ENCODE measurements at places on chromosomes 1 and 21. TPM values are rescaled to one million over a fixed set of nuclear protein-coding genes. Genes with fewer than 3 reads are reported as not detected.

DNA sequence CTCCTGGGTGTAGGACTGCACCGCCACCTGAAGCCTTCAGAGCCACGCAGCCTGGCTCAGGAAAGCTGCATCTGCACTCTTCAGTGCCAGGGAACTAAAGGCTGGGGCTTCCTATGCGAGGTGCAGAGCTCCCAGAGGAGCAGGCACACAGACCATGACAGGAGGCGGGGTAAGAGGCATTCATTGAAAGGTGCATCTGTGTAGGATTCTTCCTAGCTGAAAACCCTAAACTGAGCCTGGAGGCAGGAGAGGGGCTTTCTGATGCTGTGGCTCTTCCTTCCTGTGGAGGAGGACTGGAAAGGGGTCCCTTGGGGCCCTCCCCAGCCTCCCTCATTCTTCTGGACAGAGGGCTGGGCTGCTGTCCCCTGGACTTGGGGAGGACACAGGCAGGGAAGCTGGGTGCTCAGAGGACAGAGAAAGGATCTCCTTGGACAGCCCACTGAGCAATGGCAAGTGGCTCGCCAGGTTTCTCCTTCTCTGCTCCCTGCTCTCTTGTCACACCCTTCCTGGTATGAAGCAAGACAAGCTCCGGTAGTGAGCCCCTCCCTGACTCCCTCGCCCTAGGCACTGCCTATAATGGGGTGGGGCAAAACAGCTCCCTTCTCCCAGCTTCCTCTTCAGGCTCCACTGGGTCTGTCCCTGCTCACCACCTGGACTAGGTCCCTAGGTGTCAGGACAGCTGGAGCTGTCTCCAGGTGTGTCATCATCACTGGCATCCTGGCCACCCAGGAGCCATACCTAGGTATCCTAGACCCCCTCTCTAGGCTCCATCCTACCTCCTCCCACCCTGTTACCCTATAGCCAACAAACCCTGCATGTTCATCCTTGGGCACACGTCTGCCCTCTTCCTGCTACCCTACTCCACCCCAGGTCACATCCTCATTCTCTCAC, 20.0 kb downstream of the S100A6 start:
- peaks cover 81% of the 10 kb centered on the region for H3K27me3 ChIP-seq
- H3K36me3 ChIP-seq: no peaks in the 10 kb centered on the region
- H3K4me3 ChIP-seq: no peak overlapping the region
- H3K4me1 ChIP-seq: peaks cover 20% of the 10 kb centered on the region
- DNase-seq: no peak
- no peak overlapping the region for H3K27ac ChIP-seq

DNA sequence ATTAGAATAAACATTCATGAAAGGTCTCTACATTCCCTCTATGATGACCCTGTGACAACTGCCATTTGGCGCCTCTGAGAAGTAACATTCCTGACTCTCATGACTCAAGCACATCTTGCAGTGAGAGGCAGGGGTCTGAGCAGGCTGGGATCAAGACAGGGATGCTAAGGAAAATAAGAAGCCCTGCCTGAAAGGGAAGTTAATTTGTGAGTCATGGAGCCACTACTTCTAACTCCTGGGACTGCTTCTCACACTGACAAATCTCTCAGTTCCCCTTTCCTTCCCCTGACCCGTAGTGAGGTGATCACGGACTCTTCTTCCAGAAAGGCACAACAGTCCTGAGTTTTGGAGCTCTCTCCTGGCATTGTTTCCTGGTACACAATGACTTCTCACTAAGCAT, 231.9 kb downstream of the TNR start:
- H3K4me1 ChIP-seq: no peaks in the 10 kb centered on the region
- peaks cover 4% of the 10 kb centered on the region for H3K27me3 ChIP-seq
- H3K36me3 ChIP-seq: no peaks in the 10 kb centered on the region
- H3K4me3 ChIP-seq: no peak overlapping the region
- no peak for DNase-seq

- H3K27ac ChIP-seq: no peak overlapping the region
- peaks cover 4% of the 10 kb centered on the region for H3K4me1 ChIP-seq
- no peak overlapping the region for H3K4me3 ChIP-seq
- no peak for DNase-seq
- H3K27me3 ChIP-seq: no peaks in the 10 kb centered on the region
Observed at GRCh38 chr21:24395320-24395923, 1211.9 kb downstream of the MRPL39 start.

TRAF3IP3 gene
- 0.71 TPM for total RNA-seq
